Omental fat pad (tissue), 4 donors: ENCODE measurements at places on chromosomes 5 and 9.

- no peak for DNase-seq
Measured at GRCh38 chr5:170279459-170279817, 18.1 kb downstream of the LCP2 start.

GRCh38 chr5:35233601-35234000 lies 3.3 kb upstream of the PRLR start:
- DNase-seq: no peak

GRCh38 chr5:7391814-7392692 lies 3.9 kb upstream of the ADCY2 start:
- DNase-seq: no peak

- peak; percentile 36 for DNase-seq
Measured at GRCh38 chr5:151157426-151158286, at the start of gene ANXA6. ANXA6 (minus strand) TSS chr5:151157779; CDS start chr5:151147901, 9,878 bp downstream.

DNA sequence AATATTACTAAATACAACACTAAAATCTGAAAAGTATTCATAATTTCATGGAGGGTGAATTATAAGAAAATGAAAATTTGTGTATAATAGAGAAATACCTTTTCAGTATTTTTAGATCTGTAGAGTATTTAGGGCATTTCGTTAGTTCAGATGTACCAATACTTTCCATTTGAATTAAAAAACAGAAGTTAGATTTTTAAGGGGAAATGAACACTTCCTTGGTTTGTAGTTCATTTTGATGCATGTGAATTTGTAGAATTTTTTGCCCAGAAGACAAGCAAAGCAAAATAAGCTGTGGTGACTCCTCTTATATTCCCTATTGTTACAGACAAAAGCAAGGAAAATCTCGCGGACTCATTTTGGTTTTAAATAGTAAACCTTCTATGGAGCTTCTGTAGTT lies 209.0 kb upstream of the RPS23 start:
- no peak for DNase-seq

- no peak for DNase-seq
Measured at GRCh38 chr9:90838581-90839154, 37.0 kb downstream of the SYK start.

- DNase-seq: no peak
Measured at GRCh38 chr9:96612105-96612965, 7.3 kb downstream of the CDC14B start.

- no peak for DNase-seq
Measured at GRCh38 chr5:176817369-176817840, 7.0 kb downstream of the UNC5A start.

DNA sequence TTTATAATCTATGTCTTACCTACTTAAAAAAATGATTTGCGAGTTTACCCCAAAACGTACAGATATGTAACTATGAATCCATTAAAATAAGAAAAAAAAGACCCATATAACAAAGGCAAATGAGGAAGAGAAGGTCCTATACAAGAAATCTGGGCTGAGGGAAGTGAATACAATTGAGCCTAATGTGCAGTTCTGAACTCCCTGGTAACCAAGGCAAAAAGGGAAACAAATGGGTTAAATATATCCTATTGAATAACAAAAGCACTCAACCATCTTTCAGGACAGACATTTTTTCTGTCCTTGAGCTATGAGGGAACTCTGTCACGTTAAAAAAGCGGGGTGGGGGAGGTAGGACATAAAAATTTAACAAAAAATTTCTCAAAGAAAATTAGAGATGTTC lies 78.6 kb downstream of the PTPN3 start:
- DNase-seq: no peak

- no peak for DNase-seq
Measured at GRCh38 chr5:100768221-100768620, 134.9 kb downstream of the ST8SIA4 start.

DNA sequence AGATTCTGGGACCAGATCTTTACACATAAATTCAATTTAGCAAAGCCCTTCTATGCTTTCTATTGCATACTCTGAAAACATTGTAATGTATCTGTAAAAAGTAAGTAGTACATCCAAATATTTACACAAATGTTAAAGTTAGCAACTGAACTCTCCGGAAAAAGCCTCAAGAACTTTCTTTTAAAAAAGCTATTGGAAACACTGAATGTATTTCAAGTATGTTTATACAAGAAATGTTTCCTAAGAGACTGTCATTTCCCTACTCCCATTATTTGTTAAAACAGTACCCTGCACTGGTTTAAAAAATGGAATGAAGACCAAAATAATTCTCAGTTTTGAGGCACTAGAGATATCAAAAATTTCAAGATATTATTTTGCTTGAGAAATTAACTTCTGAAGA lies 44.8 kb upstream of the TRIM36 start:
- DNase-seq: no peak

DNA sequence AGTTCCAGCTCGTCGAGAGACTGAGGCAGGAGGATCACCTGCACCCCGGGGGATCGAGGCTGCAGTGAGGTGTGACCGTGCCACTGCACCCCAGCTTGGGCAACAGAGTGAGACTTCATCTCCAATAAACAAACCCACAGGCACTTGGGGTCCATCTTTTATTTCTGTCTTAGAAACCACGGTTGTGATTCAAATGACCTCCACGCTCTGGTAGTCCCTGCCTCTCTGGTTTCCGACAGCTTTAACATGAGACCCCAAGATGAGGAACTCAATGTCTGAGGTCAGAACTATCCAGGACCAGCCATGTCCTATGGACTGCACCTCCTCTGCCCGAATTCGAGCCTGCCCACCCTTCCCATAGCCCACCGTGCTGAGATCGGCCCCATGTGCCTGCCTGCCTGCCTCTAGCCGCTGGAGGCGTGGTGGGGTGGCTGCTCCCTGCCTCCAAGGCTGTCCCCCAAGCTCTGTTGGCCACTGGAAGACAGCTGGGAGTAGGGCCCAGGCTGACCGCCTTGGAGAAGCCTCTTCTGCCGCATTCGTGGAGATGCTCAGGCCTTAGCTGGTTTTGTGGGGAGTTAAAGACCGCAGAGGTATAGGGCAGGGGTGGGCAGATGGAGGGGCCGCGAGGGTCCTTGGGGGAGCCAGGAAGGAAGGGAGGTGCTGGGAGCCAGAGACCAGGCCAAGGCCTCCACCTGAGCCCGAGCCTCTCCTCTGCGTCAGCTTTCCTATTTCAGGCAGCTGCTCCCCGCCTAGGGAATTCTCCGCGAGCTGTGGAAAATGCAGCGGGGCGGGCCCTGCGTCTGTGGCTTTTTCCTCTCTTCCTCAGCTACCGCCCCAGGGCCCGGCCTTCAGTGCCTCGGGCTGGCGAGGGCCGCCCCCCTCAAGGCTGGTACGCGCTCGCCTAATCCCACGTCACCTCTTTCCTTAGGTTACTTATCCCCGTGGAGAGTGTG lies 6.9 kb upstream of the WDR5 start:
- DNase-seq: no peak

DNA sequence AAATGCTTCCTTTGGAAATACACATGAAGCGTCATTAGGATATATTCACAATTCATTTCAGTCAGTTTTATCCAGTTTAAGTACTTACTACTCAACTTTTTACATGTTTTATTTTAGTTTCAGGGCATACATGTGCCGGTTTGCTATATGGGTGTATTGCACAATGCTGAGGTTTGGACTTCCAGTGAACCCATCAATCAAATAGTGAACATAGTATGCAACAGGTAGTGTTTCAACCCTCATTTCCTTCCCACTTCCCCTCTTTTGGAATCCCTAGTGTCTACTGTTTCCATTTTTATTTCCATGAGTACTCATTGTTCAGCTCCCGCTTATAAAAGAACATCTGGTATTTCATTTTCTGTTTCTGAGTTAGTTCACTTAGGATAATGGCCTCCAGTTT lies 74.7 kb downstream of the TMEM161B start:
- DNase-seq: no peak

DNA sequence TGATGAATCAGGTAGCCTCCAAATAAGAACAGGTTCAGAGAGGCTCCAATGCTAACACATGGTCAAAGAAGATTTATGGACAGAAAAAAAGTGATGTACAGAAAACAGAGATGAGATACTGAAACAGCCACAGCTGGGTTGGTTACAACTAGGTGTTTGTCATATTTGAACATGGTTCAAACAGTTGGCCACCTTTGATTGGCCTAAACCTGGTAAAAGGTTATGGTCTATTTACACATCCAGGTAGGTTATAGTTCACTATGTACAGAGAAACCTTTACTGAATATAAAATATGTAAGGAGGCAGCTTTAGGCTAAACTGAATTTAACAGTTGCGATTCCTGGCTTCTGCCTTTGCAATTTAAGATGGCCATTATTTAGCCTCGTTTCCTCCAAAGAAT lies 134.0 kb upstream of the ZNF366 start:
- DNase-seq: no peak

DNA sequence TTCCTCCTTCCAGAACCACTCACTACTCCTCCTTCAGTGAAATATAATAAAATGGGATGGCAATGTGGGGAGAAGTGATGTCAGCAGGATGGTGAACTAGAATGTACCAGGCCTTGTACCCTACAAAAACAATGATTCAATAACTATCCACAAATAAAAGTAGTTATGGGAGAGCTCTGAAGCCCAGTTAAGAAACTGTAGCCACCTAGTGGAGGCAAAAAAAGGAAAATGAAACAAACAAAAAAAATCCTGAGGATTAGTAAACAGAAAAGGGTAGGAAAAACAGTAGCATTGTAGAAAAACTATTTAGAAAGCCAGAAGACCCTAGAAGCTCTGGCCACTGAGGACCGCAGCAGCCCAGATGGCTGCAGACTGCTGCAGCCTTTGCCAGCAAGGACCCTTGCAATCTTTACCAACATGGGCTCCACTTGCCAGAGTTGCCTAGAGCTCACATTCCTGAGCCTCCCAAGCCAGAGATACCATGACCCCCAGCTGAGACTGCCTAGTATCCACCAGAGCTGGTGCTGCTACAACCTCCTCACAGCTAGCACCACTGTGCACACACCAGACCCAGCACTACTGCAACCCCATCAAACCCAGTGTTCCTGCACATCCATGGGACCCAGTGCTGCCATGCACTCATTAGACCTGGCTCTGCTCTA lies 259.7 kb upstream of the MSX2 start:
- DNase-seq: no peak

- DNase-seq: no peak
Measured at GRCh38 chr5:179553875-179554274, 3.5 kb downstream of the RUFY1 start.

DNA sequence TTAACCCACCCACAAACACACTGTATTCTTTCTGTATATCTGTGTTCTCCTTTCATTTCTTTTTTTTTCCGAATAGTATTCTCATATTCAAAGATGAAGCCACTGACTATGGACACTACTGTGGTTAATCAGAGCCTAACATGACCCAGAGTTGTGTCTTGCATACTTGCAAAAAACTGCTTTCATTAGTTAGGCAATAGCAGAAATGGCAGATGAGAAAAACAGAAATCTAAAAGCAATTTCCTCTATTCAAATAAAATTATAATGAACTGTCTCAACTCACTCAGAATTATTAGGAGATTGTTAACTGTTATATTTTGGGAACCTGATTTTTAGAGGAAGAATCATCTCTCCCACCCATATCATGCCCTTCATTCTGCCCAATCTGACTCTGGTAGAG lies 45.9 kb downstream of the FREM1 start:
- DNase-seq: no peak

- no peak for DNase-seq
Measured at GRCh38 chr5:116448870-116449427, 125.7 kb downstream of the SEMA6A start.

DNA sequence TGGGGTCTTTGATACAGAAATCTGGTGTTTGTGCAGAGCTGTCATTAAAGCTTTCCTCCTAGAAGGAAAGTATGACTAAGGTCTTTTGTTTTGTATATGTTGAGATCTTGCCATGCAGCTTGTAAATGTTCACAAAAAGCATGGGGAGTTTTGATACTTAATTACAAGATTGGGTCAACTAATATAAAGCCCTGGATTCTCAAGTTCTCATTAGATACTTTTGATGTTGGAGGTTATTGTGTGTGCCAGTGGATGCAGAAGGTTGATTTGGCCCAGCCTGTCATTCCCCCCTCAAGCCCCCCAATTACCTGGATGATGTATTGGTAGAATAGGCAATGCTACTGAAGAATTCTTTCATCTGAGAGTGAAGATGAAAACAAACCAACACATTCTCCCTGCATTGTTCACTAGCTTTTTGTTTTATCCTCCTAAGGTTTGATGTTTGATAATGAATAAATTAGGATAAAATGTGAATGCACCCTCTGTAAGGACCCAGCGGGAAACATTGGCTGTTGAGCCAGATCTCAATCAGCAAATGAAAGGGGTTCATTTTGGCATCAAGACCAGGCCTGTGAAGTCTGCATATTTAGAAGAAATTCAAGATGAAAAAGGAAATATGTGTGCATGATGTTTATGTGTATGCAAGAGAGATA lies 61.9 kb upstream of the ADAMTS19 start:
- no peak for DNase-seq

DNA sequence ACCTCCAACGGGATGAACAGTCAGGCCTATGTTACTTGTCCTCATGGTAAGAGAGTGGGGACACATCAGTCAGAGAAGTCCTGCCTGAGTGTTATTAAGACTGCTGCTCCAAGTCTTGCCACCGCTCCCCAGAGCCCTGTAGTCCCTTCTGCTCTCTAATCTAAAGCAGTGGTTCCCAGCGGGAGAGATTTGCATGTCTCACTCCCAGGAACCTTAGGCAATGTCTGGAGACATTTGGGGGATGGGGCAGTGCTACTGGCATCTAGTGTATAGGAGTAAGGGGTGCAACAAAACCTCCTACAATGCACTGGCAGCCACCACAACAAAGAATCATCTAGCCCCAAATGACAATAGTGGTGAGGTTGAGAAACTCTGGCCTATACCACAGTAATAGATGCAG lies 2.6 kb upstream of the SVEP1 start:
- DNase-seq: no peak
